ENCODE measurements at places on chromosomes 2 and 18.

DNA sequence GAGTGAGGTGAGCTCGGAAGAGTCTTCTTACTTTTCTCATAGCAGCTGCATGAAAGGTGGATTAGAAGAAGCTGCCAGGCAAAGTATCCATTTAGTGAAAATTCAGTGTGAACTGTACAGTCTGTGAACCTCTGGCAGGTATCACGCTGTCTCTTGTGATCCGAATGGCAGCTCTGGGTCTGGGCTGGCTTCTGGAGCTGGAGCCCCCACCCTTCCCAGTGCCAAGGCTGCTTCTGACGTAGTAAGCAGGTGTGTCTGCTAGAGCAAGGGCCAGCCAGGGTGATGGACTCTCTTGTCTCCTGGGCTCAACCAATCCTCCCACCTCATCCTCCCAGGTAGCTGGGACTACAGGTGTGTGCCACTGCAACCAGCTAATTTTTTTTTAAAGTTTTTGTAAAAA lies 14.0 kb upstream of the NTSR2 start:
- DNase-seq: no peak

- no peak for DNase-seq
Measured at GRCh38 chr2:48817355-48817754, 61.8 kb upstream of the LHCGR start.

DNA sequence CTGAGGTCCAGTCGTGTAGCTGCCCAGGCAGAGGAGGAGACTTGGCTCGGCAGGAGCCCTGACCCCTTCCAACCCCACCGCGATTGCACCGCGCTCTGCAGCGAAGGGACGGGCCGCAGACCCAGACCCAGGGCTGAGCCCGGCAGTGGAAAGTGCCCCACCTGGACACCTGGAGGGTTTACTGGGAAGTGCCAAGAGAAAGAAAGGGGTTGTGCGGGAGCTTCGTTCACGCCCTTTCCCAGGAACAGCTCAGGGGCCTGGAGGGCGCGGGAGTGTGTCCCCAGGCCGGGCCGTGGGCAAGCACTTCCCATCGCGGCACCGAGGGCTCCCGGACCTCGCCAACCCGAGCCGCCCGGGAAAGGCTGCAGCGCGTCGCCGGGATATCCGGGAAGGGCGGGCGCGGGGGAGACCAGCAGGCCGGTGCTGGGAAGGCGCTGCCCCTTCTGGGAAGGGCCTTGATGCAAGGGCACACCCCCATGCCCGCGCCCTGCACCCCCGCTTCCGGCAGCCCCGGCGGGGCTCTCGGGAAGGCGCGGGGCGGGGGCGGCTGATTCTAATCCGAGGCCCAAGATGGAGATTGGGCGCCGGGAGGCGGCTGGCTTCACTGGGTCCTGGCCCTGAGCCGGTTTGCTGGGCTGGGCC lies 36.1 kb upstream of the MRPL33 start:
- peak; percentile 42 for DNase-seq

GRCh38 chr2:108393197-108393596 lies 15.4 kb downstream of the SULT1C4 start:
- DNase-seq: no peak

DNA sequence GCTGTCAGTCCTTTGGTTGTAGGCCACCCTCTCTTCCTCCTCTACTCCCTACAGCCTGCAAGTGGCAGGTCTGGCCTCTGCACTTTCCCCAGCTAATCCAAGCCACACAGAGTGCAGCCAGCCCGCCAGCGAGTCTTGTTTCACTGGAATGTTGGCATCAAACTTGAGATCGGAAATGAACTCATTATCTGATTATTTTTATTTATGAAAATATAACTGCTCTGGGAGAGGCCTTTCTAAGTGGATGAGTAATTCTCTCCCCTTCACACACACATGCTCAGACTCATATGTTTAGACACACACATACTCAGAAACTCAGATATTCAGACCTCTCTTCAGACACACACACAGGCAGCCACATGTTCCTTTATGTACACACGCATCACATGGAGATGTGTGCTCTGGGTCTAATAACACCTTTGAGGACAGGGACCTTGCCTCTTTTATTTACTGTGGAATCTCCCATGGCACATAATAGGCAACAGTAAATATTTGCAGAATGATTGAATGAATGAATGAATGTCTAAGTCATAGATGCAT lies 151.3 kb downstream of the ZFP36L2 start:
- DNase-seq: peak; percentile 76

DNA sequence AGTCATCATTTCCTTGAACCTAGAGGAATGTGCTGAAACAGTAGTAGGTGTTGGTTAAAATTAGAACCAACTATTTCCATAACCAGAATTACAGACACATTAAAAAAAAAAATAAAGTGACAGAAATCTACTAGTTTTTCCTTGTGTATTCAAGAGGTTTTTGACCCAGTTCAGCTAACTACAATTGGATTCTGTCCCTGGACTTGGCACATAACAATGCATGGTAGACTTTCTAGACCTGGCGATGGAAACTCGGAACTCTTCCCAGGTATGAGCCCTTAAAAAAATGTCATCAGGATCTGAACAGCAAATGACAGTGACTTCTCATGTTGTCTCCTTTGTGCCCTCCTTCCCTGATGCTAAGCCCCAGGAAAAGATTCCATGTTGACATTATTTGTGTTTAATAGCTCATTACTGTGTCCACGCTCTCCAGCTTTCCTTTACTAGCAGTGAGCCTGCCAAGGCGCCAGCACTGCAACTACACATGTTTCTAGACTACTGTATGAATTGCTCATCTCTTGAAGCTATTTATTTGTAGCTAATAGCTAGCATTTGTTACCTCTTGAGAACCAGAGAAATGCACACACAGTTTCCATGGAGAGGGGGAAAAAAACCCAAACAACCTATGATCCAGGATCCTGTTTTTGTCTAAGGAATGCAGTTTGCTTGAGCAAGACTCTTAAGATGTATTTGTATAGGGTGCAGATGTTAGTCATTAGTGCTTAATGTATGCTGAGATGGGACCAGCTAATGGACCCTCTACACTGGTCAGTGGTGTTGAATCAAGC lies 148.5 kb downstream of the FMNL2 start:
- no peak for DNase-seq

GRCh38 chr2:51717312-51717711 lies 685.4 kb upstream of the NRXN1 start:
- DNase-seq: no peak

DNA sequence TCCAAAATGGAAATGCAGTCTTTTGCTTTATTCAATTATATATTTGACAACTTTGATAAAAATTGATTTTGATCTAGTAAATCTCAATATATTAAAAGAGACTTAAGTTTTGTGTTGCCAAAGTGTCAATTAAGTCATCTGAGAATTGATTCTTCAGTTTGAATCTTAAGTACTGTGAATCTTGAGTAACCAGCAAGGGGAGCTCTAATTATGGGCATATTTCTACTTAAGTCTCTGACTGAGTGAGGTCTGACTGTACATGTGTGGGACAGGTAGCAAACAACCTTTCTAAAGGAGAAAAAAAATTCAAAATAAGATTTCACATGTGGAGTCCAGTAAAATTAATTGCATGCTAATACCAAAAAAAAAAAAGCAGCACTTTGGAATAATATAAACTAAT lies 503.7 kb upstream of the SLC8A1 start:
- no peak for DNase-seq

Data from gastrocnemius medialis (tissue), 4 donors.